ENCODE measurements at places on chromosomes 2 and 18. TPM values are rescaled to one million over a fixed set of nuclear protein-coding genes. Genes with fewer than 3 reads are reported as not detected.

ST8SIA5 gene
- 0.67 TPM for total RNA-seq

LBX2 gene
- total RNA-seq = 0.80 TPM

SLC35F6 gene
- 21.4 TPM for total RNA-seq

SH3RF3 gene
- total RNA-seq = 1.4 TPM

TYMS gene
- total RNA-seq = 86.5 TPM

CFAP221 gene
- 11.0 TPM for total RNA-seq

TUBB8B gene
- total RNA-seq = not detected

TTR gene
- total RNA-seq = 0.98 TPM

ARHGAP25 gene
- total RNA-seq = 3.0 TPM

IL1RL1 gene
- not detected for total RNA-seq

SLC9A4 gene
- total RNA-seq = not detected

AMMECR1L gene
- total RNA-seq = 7.9 TPM

LYPD6 gene
- 10.7 TPM for total RNA-seq

NGEF gene
- 2.1 TPM for total RNA-seq

NAPG gene
- total RNA-seq = 21.7 TPM

INPP5D gene
- 6.8 TPM for total RNA-seq

NPAS2 gene
- total RNA-seq = 0.89 TPM

IKZF2 gene
- total RNA-seq = 7.9 TPM

ERICH2 gene
- total RNA-seq = 1.5 TPM

COLEC11 gene
- total RNA-seq = 5.4 TPM

CHMP3 gene
- 47.4 TPM for total RNA-seq

CABLES1 gene
- total RNA-seq = 4.9 TPM

FRZB gene
- total RNA-seq = 9.6 TPM

CNGA3 gene
- total RNA-seq = 0.04 TPM

RGPD4 gene
- total RNA-seq = not detected

TMEM198 gene
- 6.7 TPM for total RNA-seq

RIOK3 gene
- total RNA-seq = 63.6 TPM

WNT6 gene
- not detected for total RNA-seq

PSME4 gene
- total RNA-seq = 22.6 TPM

COL3A1 gene
- total RNA-seq = 216 TPM

GAL3ST2 gene
- total RNA-seq = 0.18 TPM

RAB6C gene
- not detected for total RNA-seq

SNRNP27 gene
- 128 TPM for total RNA-seq

DLGAP1 gene
- total RNA-seq = 7.9 TPM

GCG gene
- total RNA-seq = not detected

IL36G gene
- 0.30 TPM for total RNA-seq

PKP4 gene
- total RNA-seq = 43.8 TPM

PCARE gene
- total RNA-seq = 0.49 TPM

GALR1 gene
- not detected for total RNA-seq

Measured in cardiac muscle cell (in vitro differentiated cells and primary cell).